ENCODE measurements at places on chromosomes 11 and 22. TPM values are rescaled to one million over a fixed set of nuclear protein-coding genes. Genes with fewer than 3 reads are reported as not detected.

DNA sequence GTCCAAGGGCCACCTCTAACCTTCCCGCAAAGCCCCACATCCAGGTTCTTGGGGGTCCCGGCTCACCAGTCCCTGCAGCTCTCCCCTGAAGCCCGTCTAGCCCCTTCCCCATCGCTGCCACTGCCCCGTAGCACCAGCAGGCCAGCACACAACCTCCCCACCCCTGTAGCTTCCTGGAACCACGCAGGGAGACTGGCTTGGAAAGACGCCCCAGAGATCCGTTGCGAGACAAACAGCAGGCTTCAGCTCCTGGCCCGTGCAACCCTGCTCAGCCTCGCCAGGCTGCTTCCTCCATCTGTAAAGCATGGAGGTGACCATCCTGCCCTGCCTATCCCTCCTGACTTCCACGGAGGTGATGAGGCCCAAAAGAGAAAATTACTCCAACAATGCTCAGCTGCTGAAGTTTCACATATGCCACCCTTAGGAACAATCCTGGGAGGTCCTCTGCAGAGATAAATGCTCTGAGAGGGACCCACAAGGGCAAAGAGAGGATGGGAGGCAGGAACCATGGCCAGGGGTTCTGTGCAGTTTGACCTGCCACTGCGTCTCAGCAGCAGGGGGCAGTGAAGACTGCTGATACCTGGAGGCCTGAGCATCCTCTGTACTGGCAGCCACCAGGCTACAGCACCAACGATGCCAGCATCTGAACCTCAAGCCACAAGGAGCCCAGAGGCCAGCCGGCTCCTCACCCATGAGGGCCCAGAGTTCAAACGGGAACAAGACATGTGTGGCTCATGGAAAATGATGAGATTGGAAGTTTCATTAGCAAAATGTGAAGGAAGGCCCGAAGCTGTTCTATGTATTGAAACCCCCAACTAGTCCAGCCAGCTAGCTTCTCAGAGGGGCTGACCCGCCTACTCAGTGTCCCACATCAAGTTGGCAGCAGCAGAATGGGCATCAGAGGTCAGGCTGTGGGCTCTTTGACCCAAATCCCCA is 16.1 kb downstream of the DGCR2 start:
- DNase-seq = no peak

DNA sequence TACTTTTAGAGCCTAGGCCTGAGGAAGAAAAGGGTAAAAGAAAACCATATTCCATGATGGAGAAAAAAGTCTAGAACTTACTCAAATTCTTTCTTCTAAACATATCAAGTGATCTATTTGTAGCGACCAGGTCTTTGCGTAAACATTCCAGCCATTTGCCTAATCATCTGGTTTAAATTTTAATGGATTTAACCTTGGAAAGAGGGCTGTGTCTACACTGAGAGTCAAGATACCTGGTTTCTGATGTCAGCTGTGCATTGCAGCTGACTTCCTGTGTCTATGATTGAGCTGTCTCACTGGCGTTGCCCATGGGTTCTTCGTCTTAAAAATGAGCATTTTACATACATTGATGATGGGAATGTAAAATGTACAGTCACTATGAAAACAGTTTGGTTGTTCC is 10.0 kb upstream of the TMEM123 start:
- DNase-seq = no peak

DNA sequence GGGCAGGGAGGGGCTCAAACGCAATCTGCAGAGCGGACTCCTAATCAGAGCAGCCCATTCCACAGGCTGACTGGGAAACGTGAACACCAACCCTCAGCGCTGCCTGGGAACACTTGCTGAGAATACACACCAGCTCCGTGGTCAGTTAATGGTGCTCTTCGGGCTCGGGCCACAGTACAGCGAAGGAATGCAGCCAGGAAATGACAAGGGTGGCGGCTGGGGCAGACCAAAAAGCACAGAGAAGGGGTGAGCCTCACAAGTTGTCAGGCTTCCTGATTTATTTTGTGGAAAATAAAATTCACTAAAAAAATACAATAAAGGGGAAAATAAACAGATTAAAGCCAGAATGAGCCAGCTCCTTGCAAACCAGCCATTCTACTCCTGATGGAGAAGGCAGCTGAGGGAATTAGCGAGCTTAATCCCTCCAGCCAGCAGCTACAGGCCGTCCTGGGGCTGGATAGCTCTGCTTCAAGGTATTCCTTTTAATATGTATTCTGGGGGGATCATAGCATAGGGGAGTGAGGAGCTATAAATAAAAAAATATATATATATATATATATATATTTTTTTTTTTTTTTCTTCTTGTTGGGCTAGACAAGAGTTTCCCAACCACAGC is 165.5 kb upstream of the NTM start:
- no peak for DNase-seq

DNA sequence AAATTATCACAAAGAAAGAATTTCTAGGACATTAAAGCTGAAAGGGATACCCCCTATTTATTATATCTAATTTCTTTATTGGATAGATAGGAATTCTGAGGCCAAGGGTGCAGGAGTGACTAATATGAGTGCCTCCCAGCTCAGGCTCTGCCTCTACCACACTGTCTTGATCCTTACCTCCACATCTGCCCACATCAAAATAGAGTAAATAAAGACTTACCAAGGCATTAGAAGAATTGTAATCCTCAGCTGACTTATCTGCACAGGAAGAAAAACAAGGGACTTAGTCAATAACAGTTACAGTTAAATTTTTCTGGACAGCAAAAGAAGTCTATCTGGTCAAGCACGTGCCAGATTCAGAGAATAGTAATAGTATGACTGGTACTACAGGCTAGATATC is 72.6 kb upstream of the GDPD4 start:
- DNase-seq = no peak

- DNase-seq = no peak
These were observed 5.8 kb downstream of the LIF start for GRCh38 chr22:30240541-30241417.

- DNase-seq = no peak
These were observed 917.6 kb downstream of the NTM start for GRCh38 chr11:132288036-132288435.

DNA sequence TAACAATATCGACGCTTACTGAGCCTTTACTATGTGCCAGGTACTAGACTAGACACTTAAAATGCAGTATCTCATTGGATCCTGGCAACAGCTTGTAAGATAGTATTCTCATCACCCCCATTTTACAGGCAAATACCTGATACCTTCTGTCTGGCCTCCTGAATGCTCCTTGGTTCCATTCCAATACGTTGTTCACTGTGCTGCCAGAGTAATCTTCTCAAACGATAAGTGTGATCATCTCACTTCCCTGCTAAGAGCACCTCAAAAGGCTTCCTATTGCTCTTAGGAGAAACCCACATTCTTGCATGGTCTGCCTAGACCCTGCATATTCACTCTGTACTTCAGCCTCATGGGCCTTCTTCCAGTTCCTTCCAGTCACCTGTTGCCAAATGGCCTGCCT is 1.3 kb upstream of the NRIP3 start:
- no peak for DNase-seq

The HMOX1 gene
- total RNA-seq = 8.2 TPM

The PIK3IP1 gene
- total RNA-seq = 72.8 TPM

The HTR3A gene
- total RNA-seq = not detected

The MGAT3 gene
- total RNA-seq = 3.2 TPM

The FGF19 gene
- total RNA-seq = not detected
